ENCODE measurements at places on chromosomes 11 and 22.

DNA sequence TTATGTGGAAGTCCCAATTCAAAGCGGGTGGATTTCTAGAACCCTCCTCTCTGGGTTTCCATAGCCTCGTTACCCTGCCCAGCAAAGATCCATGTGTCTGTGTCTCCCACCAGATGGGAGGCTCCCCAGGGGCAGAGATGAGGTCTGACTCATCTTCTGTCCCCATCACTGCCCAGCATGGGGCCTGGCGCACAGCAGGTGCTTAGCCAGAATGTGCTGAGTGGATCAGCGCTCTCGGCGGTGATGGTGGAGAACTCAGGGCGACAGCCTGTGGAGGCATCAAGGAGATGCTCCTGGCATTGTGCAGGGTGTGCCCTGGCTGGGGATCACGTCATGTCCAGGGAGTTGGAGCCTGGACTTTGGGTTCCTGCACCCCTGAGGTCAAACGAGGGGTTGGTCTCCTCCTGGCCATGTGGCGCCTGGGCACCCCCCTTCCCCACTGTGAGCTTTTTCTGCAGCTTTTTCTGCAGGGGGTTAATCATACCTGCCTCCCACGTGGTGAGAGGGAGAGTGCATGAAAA lies 46.1 kb upstream of the RFPL3 start:
- DNase-seq: no peak

DNA sequence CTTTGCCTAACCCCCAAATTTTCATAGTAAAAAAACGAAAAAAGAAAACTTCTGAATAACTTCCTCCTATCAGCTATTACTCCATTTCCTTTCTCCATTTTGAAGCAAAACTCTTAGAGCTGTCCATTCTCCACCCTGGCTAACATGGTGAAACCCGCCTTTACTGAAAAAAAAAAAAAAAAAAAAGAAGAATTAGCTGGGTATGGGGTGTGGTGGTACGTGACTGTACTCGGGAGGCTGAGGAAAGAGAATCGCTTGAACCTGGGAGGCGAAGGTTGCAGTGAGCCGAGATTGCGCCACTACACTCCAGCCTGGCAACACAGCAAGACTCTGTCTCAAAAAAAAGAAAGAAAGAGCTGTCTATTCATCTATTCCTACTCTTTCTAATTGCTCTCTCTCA lies 11.3 kb upstream of the NXF1 start:
- no peak for DNase-seq

GRCh38 chr11:77095551-77096490 lies 6.8 kb upstream of the OMP start:
- no peak for DNase-seq

DNA sequence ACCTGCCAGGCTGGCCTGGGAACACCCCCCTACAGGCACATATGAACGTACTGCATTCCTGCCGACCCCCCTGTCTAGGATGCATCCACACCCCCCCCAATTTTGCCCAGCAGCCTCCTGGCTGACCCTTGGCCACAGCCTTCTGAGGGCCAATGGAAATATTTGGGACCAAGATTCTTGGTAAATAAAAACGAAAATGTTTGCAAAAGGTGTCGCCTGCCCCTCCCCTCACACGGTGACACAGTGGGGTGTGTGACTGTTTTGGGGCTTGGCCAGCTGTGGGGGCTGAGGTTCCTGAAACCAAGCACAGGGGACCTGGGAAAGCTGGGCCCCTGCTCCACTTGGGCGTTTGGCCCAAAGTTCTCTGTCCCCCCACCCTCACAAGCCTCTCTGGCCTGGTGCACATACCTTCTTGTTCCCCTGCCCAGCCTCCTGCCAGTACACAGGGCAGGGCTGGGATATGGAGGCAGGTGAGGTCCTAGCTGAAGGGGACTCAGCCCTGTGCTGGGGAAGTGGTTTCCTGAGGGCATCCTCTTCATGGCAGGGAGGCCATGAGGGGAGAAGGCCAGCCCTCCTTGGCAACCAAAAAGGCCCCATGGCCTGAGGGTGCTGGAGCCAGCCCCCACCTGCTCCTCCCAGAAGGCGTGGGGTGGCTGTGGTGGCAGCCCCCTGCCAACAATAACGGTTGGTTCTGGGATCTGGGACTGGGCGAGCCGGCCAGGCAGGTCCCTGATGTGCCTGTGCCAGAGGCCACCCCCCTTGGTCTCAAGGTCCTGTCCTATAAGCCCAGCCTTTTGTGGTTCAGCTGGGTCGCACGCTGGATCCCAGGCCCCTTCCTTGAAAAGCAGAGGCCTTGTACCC lies 2.1 kb upstream of the CRACR2B start:
- no peak for DNase-seq

DNA sequence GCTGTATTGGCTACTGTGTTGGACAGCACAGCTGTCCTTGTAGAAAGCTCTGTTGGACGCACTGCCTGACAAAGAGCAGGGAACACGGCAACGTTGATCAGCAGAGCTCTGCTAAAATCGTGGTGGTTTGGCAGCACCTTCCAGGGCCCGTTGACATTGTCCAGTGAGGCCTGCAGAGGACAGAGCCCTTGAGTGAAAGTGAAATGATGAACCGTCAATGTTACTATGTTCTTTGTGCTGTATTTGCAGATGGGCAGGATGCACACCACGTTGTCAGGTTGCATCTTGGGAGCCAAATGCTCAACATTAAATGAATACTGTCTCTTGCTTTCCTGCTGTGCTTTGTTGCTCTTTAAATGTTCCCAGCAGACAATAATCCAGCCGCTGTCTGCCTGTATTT lies 69.7 kb downstream of the NELL1 start:
- DNase-seq: no peak

DNA sequence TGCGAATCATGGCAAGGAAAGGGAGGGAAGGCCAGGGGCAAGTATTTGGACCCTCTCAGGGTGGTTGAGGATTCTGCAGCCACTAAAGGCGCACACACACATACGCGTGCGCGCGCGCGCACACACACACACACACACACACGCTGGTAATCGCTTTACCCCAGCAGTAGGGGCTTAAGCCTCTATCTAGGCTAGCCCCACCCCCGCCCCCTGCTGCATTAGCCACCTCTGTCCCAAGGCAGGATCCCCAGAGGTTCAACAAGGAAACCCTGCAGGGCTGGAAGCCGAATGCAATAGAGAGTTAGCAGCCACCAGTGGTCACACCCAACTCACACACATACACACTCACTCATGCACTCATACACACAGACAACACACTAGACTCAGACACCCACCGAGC lies 28.6 kb upstream of the ELFN2 start:
- peak; percentile 36 for DNase-seq

DNA sequence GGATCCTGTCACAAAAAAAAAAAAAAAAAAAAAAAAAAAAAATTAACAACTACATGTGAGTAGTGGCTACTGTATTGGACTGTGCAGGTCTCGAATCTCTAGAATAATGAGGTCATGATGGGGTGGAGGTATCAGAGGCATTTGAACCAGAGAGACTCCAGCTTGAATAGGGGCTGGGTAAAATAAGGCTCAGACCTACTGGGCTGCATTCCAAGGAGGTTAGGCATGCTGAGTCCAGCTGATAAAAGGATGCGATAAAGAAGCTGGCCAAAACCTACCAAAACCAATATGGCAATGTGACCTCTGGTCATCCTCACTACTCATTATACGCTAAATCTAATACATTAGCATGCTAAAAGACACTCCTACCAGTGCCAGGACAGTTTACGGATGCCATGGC lies 5.9 kb upstream of the PACSIN3 start:
- no peak for DNase-seq

GRCh38 chr22:37703906-37704305 lies 7.1 kb downstream of the TRIOBP start:
- DNase-seq: no peak

DNA sequence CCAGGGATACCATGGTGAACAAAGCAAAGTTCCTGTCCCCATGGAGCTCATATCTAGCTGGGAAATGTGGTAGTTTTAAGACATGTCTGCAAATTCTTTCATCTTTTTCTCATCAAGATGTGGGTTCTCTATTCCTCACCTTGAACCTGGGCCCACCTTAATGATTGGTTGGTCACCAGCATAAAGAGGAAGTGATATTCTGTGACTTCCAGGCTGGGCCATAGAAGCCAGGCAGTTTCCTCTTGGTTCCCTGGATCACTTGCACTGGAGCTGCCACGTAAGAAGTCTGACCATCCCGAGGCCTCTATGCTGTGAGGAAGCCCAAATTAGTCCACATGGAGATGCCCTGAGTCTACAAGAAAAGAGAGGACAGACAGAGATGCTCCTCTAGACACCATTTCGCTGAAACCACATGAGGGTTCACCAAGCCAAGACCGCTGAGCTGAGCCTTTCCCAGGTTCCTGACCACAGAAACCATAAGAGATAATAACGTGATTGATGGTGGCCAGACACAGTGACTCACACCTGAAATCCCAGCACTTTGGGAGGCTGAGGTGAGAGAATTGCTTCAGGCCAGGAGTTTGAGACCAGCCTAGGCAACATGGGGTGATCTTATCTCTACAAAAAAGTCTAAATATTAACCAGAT lies 119.5 kb upstream of the ISX start:
- peak; percentile 16 for DNase-seq

GRCh38 chr11:45159781-45160365 lies 13.4 kb downstream of the PRDM11 start:
- DNase-seq: no peak

DNA sequence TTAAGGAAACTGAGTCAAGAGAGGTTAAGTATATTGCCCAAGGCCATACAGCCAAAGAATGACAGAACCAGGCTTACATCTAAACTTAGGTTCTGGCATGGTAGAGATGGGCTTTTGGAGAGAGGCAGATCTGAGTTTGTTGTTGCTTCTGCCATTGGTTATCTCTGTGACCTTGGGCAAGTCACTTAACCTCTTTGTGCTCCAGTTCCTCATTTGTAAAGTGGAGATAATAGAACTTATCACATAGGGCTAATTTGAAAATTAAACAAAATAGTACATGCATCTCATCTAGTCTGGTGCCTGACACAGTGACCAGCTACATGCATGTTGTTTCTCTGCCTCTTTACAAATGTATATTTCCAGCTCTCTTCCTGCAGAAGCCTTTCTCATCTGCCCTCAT lies 47.0 kb upstream of the PLET1 start:
- no peak for DNase-seq

- peak; percentile 58 for DNase-seq
Measured at GRCh38 chr22:23072077-23072910, 2.0 kb downstream of the GNAZ start.

DNA sequence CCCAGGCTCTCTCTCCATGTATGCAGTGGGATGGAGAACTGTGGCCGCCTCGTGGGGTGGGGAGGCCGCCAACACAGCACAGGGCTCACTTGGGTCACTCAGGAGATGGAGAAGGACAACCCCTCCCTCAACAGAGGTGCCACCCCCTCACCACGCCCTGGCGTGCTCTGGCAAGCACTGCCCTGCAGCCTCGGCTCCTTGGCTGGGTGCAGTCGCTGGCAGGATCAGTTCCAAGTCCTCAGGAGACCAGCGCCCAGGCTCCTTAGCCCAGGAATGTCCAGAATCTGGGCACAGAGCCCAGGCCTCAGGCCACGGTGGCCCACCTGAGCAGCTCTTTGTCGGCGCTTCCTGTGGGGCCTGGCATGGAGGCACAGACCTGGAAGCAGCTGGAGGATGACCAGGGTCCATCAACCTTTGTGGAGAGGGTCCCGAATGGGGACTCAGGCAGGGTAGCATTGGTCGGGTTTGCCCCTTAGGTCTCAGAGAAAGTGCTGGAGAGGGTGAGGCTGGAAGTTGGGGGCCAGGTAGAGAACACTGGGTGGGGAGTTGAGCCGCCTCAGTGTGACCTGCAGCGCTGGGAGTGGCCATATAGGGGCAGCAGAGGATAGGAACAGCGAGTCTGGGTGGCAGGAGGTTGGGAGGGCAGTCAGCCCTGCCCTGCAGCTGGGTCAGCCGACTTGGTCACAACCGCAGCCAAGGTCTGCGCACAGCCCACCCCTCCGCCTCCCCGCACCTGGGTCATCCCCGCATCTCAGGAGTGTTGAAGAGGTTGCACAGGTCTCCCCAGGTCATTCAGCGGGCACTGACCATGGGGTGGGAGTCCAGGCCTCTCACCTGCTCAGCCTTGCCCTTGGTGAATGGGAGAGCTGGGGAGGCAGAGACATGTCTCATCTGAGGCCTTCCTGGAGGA lies 8.2 kb downstream of the SUSD2 start:
- DNase-seq: peak; percentile 83

- DNase-seq: no peak
Measured at GRCh38 chr11:18461909-18462308, 6.3 kb downstream of the LDHAL6A start.

- peak; percentile 66 for DNase-seq
Measured at GRCh38 chr22:43862074-43862881, at the start of gene SULT4A1. TSS of gene SULT4A1 (minus strand) at chr22:43862513. CDS start at chr22:43862382, 131 bp downstream.

GRCh38 chr22:38623351-38623750 lies 32.8 kb downstream of the FAM227A start:
- DNase-seq: no peak

GRCh38 chr11:91446267-91446666 lies 778.4 kb upstream of the FAT3 start:
- DNase-seq: no peak

DNA sequence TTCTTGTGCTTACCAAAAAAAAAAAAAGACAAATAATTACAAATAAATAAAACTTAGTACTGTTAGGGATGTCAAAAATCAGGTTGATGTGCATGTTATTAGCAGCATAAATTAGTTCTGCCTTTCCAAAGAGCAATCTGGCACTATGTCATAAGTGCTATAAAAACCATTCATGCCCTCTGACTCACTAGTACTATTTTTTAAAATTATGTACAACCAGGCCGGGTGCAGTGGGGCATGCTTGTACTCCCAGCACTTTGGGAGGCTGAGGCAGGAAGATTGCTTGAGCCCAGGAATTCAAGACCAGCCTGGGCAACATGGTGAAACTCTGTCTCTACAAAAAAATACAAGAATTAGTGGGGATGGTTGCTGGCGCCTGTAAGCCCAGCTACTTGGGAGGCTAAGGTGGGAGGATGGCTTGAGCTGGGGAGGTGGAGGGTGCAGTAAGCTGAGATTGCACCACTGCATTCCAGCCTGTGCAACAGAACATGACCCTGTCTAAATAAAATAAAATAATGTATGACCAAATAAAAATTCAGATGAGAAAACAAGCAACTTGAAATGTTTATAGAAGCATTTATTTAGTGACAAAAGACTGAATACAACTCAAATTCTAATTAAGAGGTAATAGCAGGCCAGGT lies 25.3 kb downstream of the UEVLD start:
- no peak for DNase-seq

- no peak for DNase-seq
Measured at GRCh38 chr11:133669371-133670053, 137.2 kb upstream of the OPCML start.
